Posterior cingulate gyrus (tissue), 11 donors: ENCODE measurements at places on chromosomes 7 and 10.

DNA sequence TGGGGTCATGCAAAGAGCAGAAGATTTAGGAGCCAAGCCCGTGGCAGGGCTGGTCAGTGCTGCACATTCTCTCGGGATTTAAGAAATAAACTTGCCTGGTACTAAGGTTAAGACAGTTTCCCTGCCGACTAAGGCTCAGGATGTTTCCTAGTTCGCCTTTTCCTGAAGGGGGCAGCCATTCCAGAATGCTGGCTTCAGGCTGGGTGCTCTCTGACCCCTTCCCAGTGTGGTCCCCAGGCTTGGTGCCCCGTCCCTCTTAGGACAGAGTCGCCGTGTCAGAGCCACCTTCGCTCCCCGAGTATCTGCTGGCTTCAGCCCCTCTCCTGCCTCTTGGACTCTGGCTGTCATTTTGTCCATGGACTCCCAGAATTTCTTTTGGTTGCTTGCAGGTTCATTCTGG is 117.2 kb downstream of the ELFN1 start:
- DNase-seq, result no peak

DNA sequence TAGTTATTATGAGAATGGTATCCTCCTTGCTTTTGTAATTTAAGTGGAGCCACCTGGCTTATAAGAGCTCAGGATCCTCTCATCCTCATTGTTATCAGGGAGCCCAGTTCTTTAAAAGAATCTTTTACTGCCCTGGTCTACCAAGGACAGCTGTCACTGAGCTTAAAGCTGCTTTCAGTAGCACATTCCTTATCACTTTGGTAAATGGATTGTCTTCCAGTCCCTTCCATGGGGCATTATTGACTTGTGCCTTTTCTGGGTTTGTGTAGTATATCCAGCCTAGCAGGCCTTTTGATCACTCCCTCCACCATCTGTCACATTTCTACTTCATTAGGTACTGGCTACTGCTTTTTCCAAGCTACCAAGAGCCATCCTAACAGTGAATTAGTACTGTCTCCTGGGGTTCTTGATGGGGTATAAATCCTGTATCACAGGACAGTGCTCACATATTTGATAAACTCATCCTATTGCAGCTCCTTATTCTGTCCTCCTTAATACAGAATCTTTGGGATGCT is 208.9 kb downstream of the TMEM26 start:
- no peak for DNase-seq

GRCh38 chr7:100882201-100882600 is 7.3 kb downstream of the SRRT start:
- no peak for DNase-seq

DNA sequence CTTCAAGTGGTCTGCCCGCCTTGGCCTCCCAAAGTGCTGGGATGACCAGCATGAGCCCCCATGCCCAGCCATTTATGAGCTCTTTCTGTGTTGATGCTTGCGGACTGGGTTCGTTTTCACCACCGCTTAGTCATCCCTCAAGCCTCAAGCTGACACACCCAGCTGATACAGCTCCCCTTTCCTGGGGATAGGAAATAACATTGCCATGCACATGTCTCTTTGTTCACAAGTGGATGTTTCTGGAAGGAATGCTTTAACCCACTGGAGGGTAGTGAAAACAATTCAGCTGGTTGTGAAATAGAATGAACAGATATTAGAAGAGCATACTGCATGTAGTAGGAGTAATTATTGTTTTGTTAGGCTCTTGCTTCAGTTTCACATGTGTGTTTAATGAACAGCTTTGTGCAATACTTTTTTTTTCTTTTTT is 8.5 kb upstream of the METTL27 start:
- no peak for DNase-seq

DNA sequence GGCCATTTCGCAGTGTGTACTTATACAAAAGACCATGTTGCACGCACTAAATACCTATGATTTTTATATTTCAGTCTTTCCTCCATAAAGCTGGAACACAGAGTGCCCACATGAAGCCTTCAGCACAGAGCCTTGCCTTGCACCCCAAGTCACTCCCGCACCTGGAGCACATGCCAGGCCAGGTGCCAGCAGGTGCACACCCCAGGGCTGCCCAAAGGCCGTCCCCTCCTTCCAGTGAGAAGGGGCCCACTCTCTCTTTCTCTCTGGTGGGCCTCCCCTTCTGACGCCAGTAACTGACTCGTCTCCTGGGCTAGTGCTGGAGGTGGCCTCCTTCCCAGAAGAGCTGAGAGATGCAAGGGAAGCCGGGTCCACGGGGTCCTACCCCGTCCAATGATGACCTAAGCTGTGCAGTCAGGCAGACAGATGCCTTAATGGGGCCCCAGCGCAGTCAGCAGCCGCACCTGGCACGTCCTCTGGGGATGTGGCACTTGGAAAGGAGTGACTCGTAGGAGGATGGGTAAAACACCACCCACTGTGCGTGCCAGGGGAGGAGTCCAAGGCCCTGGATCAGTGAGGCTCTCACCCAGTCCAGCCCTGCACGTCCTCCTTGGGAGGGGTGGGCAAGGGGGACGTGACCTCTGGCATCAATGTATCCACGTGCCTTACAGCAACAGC is 17.7 kb upstream of the SHH start:
- no peak for DNase-seq

- DNase-seq, result no peak
These were observed 201.9 kb downstream of the BMPER start for GRCh38 chr7:34107276-34107675.

GRCh38 chr7:49527182-49527581 is 246.3 kb upstream of the VWC2 start:
- no peak for DNase-seq

DNA sequence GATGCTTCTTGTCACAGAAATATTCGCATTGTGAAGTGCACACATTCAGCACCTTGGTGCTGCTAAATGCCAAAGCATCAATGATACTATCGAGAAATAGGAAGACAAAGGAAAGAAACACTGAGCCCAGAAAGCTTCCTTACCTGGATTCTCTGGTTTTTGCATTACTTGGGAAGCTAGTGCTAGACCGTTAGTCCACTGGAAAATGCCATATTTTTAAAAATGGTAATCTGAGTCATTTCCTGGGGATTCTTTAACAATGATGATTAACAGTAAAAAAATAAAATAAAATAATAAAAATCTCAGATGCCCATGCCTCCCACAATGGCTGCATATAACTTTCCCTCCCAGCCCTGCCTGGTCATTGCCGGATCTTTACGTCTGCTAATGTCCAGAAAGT is 420.1 kb upstream of the MGMT start:
- no peak for DNase-seq

- no peak for DNase-seq
These were observed 139.4 kb downstream of the LHPP start for GRCh38 chr10:124601016-124601415.

- no peak for DNase-seq
These were observed 27.8 kb upstream of the CDHR3 start for GRCh38 chr7:105935250-105935649.
